ENCODE measurements at places on chromosomes 12 and 14.

GRCh38 chr14:98169170-98169587, 1102.8 kb downstream of the BCL11B start:
- no peak for DNase-seq

GRCh38 chr14:22039938-22040780, 366.5 kb upstream of the OR4E1 start:
- no peak for DNase-seq

- no peak for DNase-seq
Measured at GRCh38 chr12:108939594-108939993, 59.7 kb downstream of the DAO start.

DNA sequence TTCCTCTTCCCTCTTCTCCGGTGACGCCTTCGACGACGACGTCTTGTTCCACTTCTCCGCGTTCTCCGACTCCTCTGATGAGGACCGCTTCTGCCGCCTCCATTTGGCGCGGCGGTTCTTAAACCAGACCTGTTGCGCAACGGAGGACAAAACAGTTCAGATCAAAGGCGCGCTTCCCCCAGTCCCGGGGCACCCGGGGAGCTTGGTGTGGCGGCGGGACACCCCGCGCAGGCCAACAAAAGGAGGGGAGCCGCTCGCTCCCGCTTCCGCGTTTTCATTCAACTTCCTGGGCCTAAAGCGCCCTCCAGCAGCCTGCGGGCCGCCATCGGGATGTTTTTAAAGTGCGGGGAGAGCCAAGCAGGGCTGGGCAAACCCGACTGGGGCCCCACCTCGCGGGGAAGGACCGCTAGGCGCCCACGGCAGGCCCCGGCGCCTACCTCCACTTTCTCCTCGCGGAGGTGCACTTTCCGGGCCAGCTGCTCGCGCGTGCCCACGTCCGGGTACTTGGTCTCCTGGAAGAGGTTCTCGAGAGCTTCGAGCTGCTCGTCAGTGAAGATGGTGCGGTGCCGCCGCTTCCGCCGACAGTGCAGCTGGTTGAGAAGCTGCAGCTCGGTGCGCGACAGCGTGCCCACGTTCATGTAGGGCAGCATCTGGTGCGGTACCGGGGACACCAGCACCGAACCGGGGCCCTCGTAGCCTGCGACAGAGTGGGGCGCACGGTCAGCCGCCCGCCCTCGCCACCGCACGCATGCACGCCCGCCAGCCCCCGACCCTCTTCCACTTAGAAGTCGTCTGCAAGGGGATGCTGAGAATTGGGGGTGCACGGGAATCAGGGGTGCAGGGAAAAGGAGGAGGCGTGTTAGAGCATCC, 1.2 kb downstream of the GSC start:
- DNase-seq, result no peak

DNA sequence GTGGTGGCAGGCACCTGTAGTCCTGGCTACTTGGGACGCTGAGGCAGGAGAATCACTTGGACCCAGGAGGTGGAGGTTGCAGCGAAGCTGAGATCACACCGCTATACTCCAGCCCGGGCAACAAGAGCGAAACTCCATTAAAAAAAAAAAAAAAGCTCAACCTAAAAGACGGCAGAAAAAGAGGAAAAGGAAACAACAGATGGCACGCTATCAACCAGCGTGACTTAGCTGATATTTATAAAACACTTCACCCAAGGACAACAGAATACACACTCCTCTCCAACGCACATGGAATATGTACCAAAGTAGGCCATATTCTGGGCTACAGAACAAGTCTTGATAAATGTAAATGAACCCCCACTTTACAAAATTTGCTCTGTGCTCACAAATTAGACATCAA, 34.0 kb upstream of the CLMN start:
- no peak for DNase-seq

- DNase-seq, result no peak
Measured at GRCh38 chr14:21384494-21384851, 654 bp upstream of the SUPT16H start.

GRCh38 chr12:66118240-66118891, 12.2 kb downstream of the LLPH start:
- no peak for DNase-seq

GRCh38 chr14:25001156-25001555, 48.8 kb downstream of the STXBP6 start:
- DNase-seq, result no peak

DNA sequence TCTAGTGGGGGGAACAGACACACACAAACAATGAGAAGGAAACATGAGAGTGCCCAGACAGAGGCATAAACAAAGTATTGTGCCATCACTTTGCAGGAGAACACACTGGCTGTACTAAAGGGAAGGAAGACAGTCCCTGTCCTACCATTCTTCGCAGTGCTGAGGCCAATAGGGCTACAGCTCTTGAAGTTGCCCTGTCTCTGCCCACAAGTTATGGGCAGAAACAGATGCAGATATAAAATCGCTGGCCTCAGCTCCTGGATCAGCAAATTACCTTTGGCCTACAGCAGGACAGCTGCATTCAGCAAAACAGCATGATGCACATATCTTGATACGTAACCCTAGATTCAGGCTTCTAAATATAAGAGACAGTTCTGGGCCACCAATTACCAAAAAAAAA, 23.0 kb upstream of the PRKAB1 start:
- no peak for DNase-seq

- no peak for DNase-seq
Measured at GRCh38 chr12:13304924-13305323, 108.4 kb downstream of the EMP1 start.

- no peak for DNase-seq
Measured at GRCh38 chr12:10705655-10706054, 17.5 kb downstream of the YBX3 start.

- DNase-seq, result no peak
Measured at GRCh38 chr12:28177461-28177860, 12.8 kb upstream of the CCDC91 start.

DNA sequence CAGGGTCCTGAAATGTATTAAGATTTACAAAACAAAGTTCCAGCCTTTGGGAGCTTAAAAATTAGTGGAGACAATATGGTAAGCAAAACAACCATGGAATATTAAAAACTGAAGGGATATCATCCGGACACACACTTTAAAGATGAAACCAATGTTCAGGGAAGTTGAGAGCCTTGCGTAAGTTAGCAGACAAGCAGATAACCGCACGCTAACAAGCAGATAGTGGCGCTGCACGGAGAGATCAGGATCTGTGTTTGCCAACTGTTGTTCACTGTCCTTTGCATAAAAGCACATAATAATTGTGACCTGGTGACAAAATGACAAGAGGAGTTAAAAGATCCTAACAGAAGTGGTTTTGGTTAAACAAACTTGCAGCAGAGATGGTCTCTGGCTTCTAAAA, 14.3 kb upstream of the TMEM229B start:
- no peak for DNase-seq

GRCh38 chr12:69676257-69677012, 22.7 kb downstream of the BEST3 start:
- no peak for DNase-seq

DNA sequence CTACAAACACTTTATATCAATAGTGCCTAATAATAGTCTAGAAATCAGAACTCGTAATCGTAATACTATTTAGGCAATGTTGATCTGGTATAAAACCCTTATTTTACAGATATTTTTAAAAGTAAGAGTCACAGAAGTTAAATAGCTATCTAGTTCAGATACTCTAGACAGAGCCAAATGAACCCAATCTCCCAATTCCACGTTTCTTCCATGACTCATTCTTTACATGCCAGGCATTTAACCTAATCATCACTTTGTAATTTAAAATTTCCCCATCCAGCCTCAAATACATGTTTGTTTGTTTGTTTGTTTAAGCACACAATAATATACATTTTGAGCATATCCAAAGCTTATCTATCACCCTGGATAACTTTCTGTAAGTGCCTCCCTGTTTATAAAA, 36.4 kb upstream of the GARIN6 start:
- no peak for DNase-seq

DNA sequence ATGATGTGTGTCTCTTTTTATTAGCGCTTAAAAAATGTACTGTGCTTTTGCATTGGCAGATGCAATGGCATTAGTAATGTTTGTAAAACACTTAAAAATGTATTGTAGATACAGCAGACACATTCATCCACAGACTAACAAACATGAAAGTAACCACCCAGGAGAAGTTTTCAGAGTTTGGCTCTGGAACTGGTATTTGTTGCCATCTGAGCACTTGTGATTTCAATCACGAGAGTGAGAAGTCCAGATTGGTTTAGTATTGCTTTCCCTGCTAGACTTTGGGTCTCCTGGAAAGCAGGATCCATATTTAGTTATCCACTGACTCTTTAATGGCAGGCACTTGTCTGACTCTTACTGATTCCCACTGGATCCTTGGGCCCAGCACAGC, 13.2 kb downstream of the RASSF8 start:
- DNase-seq, result no peak

- DNase-seq, result no peak
Measured at GRCh38 chr14:41521891-41522290, 84.8 kb upstream of the LRFN5 start.

GRCh38 chr14:105144666-105145380, 23.8 kb downstream of the JAG2 start:
- no peak for DNase-seq

- no peak for DNase-seq
Measured at GRCh38 chr12:32118806-32119205, 12.2 kb downstream of the BICD1 start.

DNA sequence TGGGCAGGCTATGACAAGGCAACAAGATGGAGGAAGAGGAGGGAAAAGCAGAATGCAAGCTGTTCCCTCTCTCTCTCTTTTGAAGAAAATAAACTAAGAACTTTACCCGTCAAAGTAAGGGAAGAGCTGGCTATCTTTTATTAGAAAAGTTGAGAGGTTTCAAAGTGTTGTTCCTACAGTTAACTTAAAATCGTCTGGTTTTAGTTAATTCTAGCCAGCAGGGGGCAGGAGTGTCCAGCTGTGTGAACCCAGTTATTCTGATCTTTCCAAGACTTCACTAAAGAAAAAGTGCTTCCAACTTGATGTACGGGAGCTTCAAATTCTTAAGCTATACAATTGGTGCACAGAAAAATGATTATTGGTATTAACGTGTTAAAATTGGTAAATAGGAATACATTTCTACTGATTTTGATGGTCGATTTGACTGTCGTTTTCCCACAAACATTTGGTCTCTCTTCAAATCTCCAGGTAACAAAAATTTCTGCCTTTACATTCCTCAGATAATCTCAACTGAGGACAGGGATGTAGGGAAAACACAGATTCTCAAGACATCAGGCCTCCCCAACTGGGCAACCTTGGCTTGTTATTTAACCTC, 28.4 kb upstream of the MON2 start:
- no peak for DNase-seq
